Bronchial epithelial cell (primary cell): ENCODE measurements at places on chromosomes 1 and 21.

DNA sequence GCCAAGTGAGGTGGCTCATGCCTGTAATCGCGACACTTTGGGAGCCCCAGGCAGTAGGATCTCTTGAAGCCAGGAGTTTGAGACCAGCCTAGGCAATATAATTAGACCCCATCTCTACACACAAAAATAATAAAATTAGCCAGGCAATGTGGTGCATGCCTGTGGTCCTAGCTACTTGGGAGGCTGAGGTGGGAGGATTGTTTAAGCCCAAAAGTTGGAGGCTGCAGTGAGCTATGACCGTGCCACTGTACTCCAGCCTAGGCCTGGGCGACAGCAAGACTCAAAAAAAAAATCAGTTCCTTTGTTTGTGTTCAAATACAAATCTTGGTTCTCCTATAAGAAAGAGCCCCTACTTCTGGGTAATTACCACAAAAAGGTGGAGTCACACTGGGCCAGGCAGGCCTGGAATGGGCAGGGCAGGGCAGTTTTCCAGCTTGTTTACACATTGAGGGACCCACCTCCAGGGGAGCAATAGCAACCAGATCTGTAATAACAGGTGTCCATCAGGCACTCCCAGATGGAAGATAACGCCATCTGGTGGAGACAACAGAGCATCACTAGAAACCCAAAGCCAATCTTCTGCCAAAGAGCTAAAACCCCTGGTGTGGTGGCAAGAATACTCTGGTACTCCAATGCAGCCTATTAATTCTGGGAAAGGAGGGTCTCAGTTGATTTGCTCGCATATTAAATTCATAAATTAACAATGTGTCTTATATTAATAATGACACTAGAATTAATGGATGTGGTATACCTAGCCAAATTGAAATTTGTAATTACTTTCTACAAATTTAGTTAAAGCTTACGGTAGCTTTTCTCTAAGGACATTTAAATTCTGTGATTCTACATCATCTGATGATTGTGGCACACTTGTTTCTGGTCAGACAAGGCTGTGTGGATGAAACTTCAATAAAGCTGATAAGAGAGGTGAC, 13.2 kb downstream of the PPP1R15B start:
- DNase-seq: peak; percentile 82

DNA sequence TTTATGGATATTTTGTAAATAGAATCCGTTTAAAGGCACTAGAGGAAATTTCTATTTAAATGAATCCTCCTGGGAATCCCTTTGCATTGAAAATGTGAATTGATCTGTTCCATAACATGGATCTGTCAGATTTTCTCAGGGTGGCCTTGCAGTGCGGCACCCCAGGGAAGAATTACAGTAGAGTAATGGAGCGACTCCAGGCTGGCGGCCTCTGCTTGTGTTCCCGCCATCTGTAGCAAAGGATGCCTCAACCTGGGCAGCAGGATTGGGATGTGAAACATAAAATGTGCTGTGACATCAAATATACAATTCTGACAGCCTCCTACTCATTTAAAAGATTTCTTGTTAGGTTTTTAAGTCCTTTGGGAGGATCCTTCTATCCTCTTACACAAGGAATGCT, 115.9 kb downstream of the RHOU start:
- no peak for DNase-seq

DNA sequence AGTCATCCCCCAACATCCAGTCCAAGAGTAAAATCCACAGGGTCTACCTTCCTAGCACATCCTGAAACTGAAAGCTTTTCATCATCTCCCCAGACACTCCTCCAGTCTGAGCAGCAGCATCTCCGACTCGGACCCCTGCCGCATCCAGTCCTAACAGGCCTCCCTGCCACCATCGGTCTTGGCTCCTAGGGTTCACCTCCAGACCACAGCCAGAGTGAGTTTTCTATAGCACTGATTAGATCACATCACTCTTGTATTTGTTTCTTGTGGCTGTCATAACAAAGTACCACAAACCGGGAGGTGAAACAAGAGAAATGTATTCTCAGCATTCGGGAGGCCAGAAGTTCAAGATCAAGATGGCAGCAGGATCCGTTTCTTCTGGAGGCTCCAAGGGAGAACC, 187.8 kb downstream of the TOMM20 start:
- DNase-seq: no peak

GRCh38 chr21:33948951-33949444, 33.4 kb upstream of the ATP5PO start:
- no peak for DNase-seq

DNA sequence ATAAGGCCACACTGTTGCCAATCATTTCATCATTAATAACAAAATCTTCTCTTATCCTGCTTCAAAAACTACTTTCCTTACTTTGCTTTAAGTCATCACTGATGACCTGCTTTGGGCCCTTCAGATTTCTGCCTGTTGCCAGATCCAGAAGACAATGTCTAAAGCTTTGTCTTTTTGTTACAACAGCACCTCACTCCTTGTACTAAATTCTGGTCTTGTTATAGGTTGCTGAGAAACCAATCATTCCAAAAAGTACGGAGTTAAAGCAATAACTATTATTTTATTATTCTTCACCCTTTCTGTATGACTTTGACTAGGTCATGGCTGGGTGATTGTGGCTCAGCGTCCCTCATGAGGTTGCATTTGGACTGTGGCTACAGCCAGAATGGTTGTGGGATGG, 633.5 kb downstream of the PTPRU start:
- DNase-seq: no peak
